AG09309 (cell line): ENCODE measurements at places on chromosomes 2 and 18.

GRCh38 chr2:119937680-119938079, 75.2 kb upstream of the EPB41L5 start:
- DNase-seq = no peak

GRCh38 chr2:66585587-66585986, 150.7 kb downstream of the MEIS1 start:
- no peak for DNase-seq

GRCh38 chr2:129641371-129641770, 338.1 kb upstream of the RAB6C start:
- DNase-seq = no peak

DNA sequence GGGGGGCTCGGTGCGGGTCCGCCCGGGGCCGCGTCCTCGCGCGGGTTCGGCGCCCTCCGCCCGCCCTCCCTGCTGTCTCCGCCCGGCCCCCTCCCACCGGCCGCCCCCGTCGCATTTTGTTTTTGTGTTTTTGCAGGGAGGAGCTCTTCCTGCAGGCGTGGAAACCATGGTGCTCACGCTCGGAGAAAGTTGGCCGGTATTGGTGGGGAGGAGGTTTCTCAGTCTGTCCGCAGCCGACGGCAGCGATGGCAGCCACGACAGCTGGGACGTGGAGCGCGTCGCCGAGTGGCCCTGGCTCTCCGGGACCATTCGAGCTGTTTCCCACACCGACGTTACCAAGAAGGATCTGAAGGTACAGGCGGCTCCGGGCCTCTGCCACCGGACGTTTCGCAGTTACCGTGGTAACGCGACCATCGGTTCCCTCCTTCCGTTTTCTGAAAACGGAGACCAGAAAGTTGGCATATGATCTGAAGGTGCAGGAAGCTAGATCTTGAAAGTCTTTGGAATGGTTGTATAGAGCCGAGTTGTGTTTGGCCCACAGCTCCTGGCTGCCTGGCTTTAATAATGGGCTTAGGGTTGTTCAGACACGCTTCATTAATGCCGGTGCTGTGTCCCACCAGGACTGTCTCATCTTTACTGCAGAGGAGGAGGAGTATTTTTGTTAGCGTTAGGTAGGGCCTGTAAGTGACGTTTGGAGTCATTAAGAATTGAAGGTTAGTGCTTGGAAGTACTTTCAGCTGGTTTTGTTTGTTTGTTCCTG, 891 bp downstream of the KDM3A start:
- no peak for DNase-seq

DNA sequence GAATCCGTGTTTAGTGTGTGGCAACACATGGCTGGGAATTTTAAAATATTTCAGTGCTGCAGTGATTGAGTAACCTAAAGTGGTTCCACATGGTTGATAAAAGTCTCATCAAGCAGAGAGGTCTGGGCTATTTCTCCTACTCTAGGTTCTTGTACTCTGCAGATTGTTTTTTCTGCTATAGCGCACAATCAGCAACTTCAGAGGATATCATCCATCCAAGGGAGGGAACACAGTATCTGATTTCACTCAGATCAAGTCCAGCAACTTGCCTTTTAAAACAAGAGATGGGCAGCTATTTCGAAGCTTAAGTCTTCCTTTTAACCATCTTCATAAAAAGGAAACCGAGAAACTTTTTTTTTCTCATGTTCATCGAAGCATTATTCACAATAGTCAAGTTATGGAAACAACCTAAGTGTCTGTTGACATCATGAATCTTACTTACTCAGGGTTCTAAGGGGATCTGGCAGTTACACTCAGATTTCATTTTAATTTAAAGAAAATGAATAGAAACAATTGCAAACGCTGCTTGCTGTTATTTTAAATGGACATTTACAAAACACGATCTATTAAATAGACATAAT, 172.7 kb upstream of the TRIB2 start:
- DNase-seq = peak; percentile 51

DNA sequence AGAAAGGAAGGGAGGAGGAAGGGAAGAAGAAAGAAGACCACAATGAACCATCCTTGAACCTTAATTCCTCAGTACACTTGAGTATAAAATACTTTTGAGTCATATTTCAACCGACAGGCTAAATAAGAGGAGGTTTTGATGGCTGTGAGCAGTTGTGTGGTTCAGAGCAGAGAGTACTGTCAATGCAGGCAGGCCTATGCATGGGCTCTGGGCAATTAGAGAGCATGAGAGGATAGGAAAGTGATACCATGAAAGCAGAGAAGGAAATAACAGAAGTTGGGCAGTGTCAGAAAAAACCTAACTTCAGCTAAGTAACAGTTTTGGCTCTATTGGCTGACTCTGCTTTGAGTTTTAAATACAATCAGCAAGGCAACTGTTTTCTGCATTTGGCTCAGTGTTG, 123.6 kb upstream of the STK17B start:
- no peak for DNase-seq

DNA sequence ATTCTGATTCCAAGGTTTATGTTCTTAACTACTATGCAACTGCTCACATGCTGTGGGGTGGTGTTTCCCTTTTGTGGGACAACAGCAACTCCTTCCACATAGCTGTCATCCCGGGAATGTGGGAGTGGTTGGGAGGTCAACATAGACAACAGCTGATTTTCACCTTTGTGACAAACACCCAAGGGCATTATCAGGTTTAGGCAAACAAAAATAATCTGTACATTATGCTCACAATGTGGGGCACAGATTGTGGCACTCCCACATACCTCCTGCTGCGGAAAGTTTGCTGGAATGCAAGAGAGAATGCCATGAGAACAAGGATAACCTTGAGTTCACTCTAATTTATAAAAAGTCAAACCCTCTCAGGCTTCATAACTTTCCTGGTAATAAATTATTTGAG, 582.6 kb downstream of the CNTNAP5 start:
- no peak for DNase-seq

DNA sequence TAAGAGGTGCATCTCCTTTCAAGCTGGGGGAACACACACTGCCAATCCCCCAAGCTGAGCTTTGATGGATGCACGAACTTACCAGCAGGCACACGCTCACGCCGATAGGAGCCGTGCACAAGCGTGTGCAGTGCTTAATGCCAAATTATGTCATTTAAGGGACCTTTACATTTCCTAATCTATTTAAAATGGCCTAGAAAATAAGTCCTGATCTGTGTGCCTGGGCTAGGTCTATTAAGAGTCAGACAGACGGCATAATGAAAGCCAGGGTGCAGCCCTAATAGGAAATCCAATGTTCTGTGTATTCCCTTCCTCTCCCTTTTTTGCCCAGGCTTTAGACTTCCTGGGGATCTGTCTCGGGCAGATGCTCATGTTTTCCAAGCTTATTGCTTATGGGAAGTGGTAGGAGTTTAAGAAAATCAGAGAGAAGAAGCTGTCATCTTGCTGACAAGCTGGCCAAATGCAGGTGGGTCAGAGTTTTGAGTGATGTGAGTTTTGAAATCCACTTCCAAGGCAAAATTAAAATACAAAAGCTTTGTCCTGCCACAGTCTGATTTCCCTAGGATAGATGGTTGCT, 142.6 kb downstream of the MYT1L start:
- no peak for DNase-seq

GRCh38 chr2:212991120-212991519, 160.3 kb downstream of the IKZF2 start:
- no peak for DNase-seq

- no peak for DNase-seq
Measured at GRCh38 chr2:56127010-56127409, 56.8 kb upstream of the CCDC85A start.

DNA sequence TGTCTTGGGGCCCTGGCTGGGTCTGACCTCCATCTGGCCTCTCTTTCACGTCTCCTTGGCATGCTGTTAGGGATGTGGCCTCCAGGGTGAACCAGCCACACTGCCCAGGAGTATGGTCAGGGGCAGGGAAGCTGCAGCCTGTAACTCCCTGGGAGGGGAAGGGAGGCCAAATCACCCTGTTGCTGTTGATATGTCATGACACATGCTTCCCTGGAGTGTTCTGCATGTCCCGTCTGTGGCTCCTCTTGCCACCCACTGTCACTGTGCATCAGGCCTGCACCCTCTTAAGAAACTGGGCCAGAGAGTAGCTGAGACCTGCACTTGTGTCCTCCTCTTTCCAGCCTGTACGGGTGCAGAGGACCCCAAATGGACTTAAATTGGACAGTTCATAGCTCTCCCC, 221.3 kb downstream of the FHOD3 start:
- no peak for DNase-seq

DNA sequence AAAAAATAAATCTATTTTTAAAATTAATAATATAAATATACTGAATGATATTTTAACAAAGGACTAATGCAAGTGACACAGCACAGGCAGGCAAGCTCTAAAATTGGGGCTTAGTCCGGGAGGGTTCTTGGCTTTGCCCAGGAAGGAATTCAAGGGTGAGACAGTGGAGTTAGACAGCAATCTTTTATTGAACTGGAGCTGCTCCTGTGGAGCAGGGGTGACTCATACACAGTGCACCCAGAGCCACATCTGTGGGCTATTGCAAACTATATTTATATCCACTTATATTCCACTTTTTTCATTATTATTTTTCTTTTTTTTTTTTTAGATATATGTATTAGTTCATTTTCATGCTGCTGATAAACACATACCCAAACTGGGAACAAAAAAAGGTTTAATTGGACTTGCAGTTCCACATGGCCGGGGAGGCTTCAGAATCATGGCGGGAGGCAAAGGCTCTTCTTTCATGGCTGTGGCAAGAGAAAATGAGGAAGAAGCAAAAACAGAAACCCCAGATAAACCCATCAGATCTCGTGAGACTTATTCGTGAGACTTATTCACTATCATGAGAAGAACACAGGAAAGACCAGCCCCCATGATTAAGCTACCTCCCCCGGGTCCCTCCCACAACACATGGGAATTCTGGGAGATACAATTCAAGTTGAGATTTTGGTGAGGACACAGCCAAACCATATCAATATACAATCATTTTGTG, 437.1 kb downstream of the BCL11A start:
- DNase-seq = no peak

DNA sequence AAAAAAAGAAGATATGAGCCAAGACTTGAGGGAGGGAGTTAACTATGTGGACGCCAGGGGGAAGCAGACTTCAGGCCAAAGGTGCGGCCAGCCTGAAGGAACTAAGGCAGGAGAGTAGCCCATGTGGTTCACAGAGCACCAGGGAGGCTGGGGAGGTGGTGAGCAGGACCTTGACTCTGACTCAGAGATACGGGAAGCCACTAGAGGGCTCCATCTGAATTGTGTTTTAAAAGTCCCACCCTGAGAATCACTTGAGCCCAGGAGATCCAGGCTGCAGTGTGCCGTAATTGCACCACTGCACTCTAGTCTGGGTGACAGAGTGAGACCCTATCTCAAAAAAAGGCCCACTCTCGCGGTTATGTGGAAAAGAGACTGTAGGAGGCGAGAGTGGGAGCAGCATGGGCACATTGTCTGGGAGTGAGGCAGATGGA, 12.3 kb downstream of the CEP192 start:
- peak; percentile 39 for DNase-seq

- DNase-seq = no peak
Measured at GRCh38 chr18:54261894-54262293, 7.4 kb upstream of the POLI start.

DNA sequence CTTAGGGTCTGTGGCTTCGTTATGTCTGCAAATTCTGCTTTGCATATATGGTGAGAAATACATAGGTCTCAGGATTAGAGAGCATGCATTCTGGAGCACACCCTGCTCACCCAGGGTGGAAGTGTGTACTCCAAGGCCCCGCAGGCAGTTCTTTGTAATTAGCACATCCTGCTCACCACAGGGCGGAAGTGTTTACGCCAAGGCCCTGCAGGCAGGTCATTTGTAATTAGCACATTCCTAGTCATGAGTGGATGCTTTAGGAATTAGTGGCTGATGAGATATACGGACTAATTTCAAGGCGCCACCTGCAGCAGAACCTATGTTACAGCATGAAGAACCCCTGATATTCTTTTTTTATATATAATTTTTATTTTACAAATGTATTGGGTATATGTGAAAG, 4.2 kb downstream of the ALLC start:
- DNase-seq = no peak

- no peak for DNase-seq
Measured at GRCh38 chr2:149056541-149057255, 18.2 kb downstream of the LYPD6B start.

- no peak for DNase-seq
Measured at GRCh38 chr2:141440072-141440635, 690.7 kb downstream of the LRP1B start.

- no peak for DNase-seq
Measured at GRCh38 chr2:61789807-61790602, 63.9 kb downstream of the FAM161A start.

DNA sequence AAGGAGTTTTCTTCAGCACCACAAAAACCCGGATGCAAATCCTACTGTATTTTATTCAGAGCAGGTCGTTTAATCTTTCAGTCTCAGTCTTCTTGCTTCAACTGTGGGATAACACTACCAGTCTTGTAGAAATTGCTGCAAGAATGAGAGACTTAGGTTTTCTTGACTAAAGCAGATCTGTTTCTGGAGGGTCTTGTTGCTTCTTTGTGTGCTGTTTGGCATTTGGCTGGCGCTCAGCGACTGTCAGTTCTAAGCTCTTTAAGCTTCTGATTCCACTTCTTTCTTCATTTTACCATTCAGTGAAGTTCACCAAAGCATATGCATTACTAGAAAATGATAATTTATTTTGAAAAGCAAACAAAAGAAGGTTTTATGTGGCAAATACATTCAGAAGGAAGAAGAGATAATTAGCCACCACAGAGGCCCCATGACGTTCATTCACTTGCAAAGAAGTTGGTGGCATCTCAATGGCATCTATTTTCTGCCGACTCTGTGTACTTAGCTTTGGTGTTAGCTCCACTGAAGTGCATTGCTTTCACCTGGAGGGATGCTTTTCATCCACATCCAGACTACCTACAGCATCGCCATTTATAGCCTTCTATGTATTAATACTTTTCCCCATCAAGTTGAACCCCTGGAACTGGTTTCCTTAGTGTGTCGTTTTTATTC, 53.7 kb downstream of the TRIB2 start:
- no peak for DNase-seq

- no peak for DNase-seq
Measured at GRCh38 chr18:54250846-54251261, 18.5 kb upstream of the POLI start.

GRCh38 chr2:53004413-53004812, 763.2 kb upstream of the CHAC2 start:
- DNase-seq = no peak

- no peak for DNase-seq
Measured at GRCh38 chr2:175838979-175839378, 163.1 kb downstream of the LNPK start.

GRCh38 chr2:144944546-144945220, 424.8 kb upstream of the ZEB2 start:
- DNase-seq = no peak

DNA sequence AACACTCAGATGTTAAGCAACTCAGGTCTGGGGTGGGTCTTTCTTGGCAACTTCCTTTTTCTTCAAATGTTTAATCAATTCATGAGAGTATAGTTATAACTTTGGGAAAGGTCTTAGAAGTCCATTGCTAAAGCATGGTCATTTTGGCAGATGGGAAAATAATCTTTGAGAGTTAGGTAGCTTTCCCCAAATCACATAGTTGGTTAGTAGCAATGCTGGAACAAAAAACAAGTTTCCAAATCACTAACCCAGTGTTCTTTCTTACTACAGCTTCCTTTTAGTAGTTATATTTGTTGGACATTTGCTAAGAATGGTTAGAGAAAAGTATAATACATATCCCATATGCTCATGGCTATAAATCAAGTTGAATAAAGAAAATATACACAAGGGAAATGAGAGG, 185.2 kb upstream of the SLC14A2 start:
- DNase-seq = no peak
